Stimulated activated CD8-positive, alpha-beta memory T cell treated with anti-CD3 and anti-CD28 coated beads, Interleukin-7, amount 100 ng/mL, for 48 hours (primary cell): ENCODE measurements at places on chromosomes 6 and 20.
A peak's percentile ranks its signal among the peaks of the same experiment; 100 is the strongest.

GRCh38 chr6:106724848-106725247, 95.5 kb downstream of the QRSL1 start:
- no peak for DNase-seq

DNA sequence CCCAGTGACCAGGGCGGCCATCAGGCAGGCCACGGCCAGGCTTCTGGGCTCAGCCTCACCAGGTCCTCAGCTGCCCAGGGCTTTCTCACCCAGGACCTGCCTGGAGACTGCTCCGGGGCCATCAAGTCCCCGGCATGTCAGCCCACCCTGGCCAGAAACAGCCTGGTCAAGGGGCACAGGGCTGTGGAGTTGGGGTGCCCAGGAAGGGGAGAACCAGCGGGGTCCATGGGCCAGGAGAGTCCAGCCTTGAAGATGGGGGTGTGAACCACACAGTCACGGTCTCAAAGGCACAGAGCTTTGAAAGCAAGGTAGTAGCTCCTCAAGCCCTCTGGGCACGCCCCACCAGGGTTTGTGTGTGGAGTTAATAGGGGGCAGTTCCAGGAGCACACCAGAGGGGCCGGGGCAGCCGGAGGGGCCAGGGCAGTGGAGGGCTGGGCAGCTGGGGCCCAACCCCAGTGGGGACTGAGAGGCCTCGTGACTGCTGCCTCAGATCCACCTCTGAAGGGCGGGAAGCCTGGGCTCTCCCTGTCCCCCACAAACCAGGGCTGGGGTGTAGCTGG, 48.0 kb upstream of the BHLHE23 start:
- no peak for DNase-seq

- DNase-seq, result no peak
Observed at GRCh38 chr20:32484225-32484957, 100.7 kb downstream of the NOL4L start.

GRCh38 chr6:5522147-5522546, 260.8 kb downstream of the FARS2 start:
- no peak for DNase-seq

DNA sequence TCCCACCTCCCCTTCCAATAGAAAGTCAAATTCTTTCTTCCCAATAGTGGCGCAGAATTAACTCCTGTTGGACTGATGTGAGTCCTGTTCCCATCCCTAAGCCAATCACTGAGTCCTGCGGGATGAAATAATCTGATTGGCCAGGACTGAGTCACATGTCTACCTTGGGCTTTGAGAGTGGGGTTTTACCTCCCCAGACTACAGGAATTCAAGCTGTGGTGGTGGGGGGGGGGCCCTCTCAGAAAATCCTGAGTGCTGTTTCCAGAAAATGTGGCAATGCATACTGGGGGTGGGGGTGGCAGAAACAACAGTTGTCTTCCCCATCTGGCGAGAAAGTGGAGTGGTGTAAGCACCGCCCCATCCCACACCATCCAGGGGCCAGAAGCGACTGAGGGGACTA, 65.7 kb downstream of the CTCFL start:
- no peak for DNase-seq

GRCh38 chr20:38751360-38751976, 3.2 kb downstream of the ACTR5 start:
- no peak for DNase-seq

- peak; percentile 58 for DNase-seq
Observed at GRCh38 chr6:38639498-38640215, at the start of gene BTBD9. Gene BTBD9, minus strand, starts transcription at chr6:38639929.

GRCh38 chr20:2688041-2688591, 4.5 kb upstream of the EBF4 start:
- DNase-seq, result peak; percentile 57

- no peak for DNase-seq
Observed at GRCh38 chr20:42155586-42155985, 537.4 kb upstream of the CHD6 start.

GRCh38 chr6:138107752-138108592, 753 bp upstream of the PERP start:
- DNase-seq, result no peak

- DNase-seq, result no peak
Observed at GRCh38 chr6:84065693-84066290, 32.2 kb downstream of the MRAP2 start.

GRCh38 chr6:38387461-38387860, 252.3 kb downstream of the BTBD9 start:
- no peak for DNase-seq

DNA sequence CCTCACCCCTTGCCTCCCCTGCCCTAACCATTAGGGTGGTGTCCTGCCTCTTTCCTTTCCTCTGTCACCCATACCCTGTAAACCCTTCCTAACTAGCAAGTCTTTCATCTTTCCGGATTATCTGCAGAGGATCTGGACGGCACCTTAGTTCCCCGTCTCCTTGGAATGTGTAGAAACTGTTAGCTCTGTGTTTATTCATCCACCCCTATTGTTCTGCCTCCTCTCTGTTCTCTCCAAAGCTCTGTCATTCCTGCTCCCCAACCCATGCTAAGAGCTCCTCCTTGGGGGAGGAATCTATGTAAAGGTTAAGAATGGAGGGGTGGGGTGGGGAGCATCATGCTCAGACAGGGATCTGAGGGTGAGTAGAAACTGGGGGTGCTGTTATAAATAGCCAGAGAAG, 39.4 kb upstream of the KCNK5 start:
- DNase-seq, result no peak

DNA sequence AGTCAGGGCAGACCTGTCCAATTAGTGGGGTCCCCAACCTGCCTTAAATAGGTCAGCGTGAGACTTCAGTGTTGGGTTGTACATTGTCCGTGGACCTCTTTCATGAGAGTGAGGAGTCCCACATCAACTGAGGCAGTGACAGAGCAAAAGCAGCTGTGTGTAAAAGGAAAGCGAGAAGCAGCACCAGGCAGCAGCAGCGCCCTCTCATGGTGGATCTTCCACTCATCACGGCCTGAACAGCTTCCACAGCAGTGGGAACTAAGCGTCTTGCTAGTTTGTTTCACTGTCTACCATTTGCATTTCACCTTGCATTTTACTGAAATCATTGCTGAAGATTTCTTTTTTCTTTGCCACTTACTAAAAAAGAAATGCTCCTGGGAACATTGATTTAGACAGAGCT, 333.8 kb downstream of the PKHD1 start:
- no peak for DNase-seq

DNA sequence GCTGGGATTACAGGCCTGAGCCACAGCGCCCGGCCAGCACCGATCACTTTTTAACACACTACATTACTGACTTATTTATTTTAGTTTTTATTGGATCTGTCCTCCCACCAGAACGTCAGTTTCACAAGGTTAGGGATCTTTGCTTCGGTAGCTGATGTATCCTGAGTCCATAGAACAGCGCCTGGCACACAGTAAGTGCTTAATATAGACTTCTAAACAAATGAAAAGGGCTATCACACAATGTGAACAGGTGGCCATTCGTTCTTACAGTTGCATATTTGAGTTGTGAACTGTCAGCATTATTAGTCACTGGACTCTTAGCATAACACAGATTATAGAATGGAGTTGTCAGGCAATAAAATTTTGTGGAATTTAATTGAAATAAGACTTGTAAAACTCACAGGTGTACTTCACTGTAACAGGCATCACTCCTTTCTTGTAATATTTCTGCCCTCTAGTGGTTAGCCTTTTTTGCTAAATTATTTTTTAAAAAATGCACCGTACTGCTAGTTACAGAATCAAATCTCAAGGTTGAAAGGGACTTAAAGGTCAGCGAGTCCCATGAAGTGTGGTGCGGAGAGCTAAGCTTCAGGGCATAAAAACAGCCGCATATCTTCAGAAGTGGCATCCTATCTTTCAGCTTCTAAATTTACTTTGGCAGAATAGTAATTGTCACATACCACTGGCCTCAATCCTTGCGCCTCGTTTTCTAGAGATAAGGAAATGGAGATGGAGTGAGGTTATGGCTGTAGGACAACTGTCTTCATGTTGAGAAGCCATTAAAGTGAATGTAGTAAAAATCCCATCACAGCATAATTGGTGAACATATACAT, 3.4 kb upstream of the TBC1D7 start:
- no peak for DNase-seq

- DNase-seq, result no peak
Observed at GRCh38 chr20:58219342-58219700, 9.1 kb downstream of the ANKRD60 start.

GRCh38 chr6:57017069-57017468, 29.4 kb upstream of the KIAA1586 start:
- no peak for DNase-seq

DNA sequence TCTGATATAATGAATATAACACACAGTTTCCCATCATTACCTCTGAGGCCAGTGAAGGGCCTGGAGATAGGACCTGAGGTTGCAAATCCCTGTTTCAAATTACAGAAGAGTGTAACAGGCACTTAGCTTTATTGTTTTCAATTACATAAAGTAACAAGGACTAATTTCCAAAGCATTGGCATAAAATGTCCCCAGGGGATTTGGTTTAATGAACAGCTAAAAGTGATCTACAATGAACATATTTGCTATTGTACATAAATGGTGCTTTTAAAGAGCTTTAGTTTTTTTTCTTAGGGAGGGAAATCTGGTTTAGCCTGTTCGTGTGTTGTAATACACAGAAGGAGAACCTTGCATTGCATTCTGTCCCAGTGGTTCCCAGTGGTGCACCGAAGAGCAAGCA, 54.4 kb downstream of the HMGN3 start:
- DNase-seq, result no peak
